ENCODE measurements at places on chromosomes 3 and 15. TPM values are rescaled to one million over a fixed set of nuclear protein-coding genes. Genes with fewer than 3 reads are reported as not detected.

Gene PGBD4
- 2.3 TPM for total RNA-seq

Gene WDR72
- not detected for total RNA-seq

Gene CYP1A1
- 3.3 TPM for total RNA-seq

Gene ANKDD1A
- total RNA-seq, result 6.4 TPM

Gene VIPR1
- total RNA-seq, result 52.8 TPM

DNA sequence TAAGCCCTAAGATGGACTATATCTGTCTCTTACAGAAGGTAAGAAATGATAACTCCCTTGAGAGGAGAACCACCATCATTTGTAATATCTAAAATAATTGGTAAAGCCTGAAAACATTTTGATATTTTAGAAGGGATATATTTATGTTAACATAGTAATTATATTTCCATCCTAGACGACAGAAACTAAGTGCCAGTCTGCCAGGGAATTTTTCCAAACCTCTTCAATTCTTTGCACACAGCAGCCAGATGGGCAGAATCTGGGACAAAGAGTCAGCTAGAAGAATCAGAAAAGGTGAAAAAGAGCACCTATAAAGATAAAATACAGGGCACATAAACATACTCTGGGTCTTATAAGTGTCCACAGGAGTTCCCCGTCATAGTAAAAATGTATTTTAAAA is 70.0 kb upstream of the CBLB start:
- no peak for DNase-seq
- H3K4me1 ChIP-seq, result no peaks in the 10 kb centered on the region
- no peak overlapping the region for H3K4me3 ChIP-seq
- no peaks in the 10 kb centered on the region for H3K27me3 ChIP-seq
- H3K36me3 ChIP-seq, result no peaks in the 10 kb centered on the region

DNA sequence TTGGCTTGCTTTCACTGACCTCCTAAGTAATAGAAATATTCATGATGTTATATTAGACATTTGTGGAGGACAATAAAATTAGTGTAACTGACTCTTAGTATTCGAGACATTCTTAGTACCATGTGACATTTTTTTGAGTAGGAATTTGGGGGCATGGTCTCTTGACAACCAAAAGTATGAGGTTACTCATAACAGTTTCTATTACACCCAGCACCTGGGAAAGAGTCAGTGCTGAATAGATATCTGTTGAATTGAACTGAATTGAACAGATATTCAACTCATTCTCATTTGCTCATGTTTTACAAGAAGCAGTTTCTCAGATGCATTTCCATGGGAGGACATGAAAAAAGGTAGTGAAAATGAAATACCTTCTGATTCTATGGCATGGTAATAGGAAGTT is 84.4 kb downstream of the CMSS1 start:
- no peaks in the 10 kb centered on the region for H3K4me1 ChIP-seq
- H3K4me3 ChIP-seq, result no peak overlapping the region
- DNase-seq, result no peak
- no peaks in the 10 kb centered on the region for H3K36me3 ChIP-seq

DNA sequence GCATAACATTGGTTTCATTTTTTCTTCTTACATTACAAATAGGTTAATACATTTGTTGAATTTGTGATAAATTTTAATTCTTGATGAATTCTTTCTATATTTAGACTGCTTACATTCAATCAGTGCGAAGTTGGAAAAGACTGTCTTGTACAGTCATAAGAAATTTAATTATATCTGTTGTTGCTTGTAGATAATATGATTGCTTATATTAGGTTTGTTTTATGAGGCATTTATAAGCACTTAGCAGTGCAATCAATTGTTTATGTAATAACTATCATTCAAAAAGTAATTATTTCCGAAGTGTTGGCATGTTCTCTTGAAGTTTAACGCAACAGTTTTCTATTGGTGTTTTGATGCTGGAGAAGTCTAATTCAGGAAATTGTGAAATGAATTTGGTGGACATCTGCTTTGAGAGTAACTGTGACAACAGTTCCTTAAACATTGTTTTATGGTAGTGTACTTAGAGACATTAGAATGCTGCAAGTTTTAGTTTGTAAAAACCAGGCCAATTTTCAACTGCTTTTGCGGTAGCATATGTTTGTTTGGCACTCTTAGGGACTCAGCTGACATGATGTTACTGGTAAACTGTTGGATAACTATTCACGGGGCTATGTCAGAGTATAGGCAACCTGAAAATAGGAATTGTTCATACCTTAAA is 99.7 kb downstream of the NAALADL2 start:
- no peaks in the 10 kb centered on the region for H3K27me3 ChIP-seq
- no peak overlapping the region for H3K4me3 ChIP-seq
- DNase-seq, result no peak
- H3K4me1 ChIP-seq, result no peaks in the 10 kb centered on the region
- H3K27ac ChIP-seq, result no peak overlapping the region
- no peaks in the 10 kb centered on the region for H3K36me3 ChIP-seq

DNA sequence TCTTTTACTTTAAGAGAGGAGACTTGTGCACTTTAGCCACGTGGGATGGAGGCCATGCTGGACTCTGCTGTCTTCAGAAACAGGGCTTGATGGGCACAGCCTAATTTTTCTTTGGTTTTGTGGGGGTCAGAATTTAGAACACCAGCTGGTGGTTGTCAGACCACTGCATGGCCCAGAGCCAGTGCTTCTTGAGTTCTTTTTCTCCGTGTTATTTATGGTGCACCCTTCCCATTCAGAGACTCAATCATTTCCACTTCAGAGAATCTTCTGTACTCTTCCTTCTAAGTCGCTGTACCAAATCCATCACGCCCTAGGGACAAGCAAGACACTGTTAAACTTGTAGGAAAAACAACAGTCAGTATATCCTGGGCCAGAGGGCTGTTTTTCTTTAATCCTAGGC is 20.1 kb downstream of the PRR23A start:
- H3K36me3 ChIP-seq, result no peaks in the 10 kb centered on the region
- H3K27me3 ChIP-seq, result no peaks in the 10 kb centered on the region
- H3K4me3 ChIP-seq, result no peak overlapping the region
- DNase-seq, result no peak

DNA sequence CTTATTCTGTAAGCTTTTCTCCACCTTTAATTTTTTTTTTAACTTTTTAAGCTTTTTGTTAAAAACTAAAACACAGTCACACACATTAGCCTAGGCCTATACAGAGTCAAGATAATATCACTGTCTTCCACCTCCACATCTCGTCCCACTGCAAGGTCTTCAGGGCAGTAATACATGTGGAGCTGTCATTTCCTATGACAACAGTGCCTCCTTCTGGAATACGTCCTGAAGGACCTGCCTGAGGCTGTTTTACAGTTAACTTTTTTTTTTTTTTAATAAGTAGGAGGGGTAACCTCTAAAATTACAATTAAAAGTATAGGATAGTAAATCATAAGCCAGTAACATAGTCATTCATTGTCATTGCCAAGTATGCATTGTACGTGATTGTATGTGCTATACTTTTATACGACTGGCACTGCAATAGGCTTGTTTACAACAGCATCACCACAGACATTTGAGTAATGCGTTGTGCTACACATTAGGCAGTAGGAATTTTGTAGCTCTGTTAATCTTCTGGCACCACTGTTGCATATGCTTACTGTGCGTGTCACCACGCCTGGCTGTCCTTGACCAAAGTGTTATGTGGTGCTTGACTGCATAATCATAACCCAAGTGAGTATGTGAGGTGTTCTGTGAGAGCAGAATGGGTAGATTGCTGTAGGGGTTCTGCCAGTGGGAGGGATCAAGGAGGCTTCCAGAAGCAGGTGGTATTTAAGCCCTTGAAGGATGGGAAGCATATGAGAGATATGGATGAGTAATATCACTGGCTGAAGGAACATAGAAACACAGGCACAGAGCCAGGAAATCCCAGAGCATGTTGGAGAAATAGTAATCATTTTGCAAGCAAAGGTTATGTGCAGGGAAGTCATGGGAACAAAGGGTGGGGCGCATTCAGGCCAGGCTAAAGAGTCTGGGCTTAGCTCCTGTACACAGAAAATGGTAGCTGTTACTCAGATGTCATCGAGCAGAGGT is 18.3 kb downstream of the FBXO22 start:
- H3K27ac ChIP-seq, result peak overlapping the region; percentile 73
- H3K4me1 ChIP-seq, result no peaks in the 10 kb centered on the region
- DNase-seq, result peak; percentile 59
- H3K27me3 ChIP-seq, result no peaks in the 10 kb centered on the region

- no peaks in the 10 kb centered on the region for H3K27me3 ChIP-seq
- no peaks in the 10 kb centered on the region for H3K4me1 ChIP-seq
- peak overlapping the region; percentile 97 for H3K27ac ChIP-seq
- DNase-seq, result no peak
- peak overlapping the region; percentile 87 for H3K4me3 ChIP-seq
Observed at GRCh38 chr3:150603980-150604319, 829 bp downstream of the SELENOT start.

DNA sequence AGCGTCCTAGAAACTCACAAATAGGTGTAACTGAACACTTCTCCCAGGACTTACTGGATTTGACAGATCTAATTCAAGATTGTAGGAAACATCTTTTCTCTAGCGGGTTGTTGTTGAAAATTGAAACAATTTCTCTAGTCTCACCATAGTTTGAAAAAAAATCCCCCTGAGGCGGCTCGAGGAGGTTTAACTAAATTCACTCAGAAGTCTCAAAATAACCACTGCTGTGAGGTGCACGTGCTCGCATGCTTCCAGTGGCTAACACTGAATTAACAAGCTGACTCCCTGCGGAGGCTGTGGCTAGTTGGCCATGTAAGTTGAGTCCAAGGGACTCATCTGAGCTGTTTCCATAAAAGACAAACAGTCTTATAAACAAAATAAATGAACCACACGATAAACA is 503.9 kb downstream of the OCA2 start:
- H3K27ac ChIP-seq, result no peak overlapping the region
- DNase-seq, result no peak
- no peaks in the 10 kb centered on the region for H3K4me1 ChIP-seq
- no peak overlapping the region for H3K4me3 ChIP-seq

GRCh38 chr3:125403789-125404188 is 28.7 kb upstream of the ZNF148 start:
- DNase-seq, result no peak

- DNase-seq, result no peak
- no peak overlapping the region for H3K27ac ChIP-seq
- H3K36me3 ChIP-seq, result no peaks in the 10 kb centered on the region
- no peak overlapping the region for H3K4me3 ChIP-seq
Observed at GRCh38 chr15:68258692-68259091, 18.9 kb upstream of the FEM1B start.

- H3K4me1 ChIP-seq, result no peaks in the 10 kb centered on the region
- H3K4me3 ChIP-seq, result no peak overlapping the region
- no peak overlapping the region for H3K27ac ChIP-seq
- no peaks in the 10 kb centered on the region for H3K27me3 ChIP-seq
- H3K36me3 ChIP-seq, result no peaks in the 10 kb centered on the region
- no peak for DNase-seq
Observed at GRCh38 chr3:183472155-183472554, 43.7 kb upstream of the MCF2L2 start.

GRCh38 chr3:115930168-115930567 is 306.9 kb downstream of the GAP43 start:
- H3K4me3 ChIP-seq, result no peak overlapping the region
- no peaks in the 10 kb centered on the region for H3K4me1 ChIP-seq
- no peaks in the 10 kb centered on the region for H3K27me3 ChIP-seq
- no peak for DNase-seq
- H3K36me3 ChIP-seq, result no peaks in the 10 kb centered on the region

GRCh38 chr3:159128628-159129027 is 326.8 kb downstream of the MFSD1 start:
- no peaks in the 10 kb centered on the region for H3K36me3 ChIP-seq
- no peaks in the 10 kb centered on the region for H3K4me1 ChIP-seq
- no peak for DNase-seq

GRCh38 chr3:63624941-63625560 is 27.4 kb upstream of the SNTN start:
- H3K36me3 ChIP-seq, result no peaks in the 10 kb centered on the region
- H3K27me3 ChIP-seq, result no peaks in the 10 kb centered on the region
- H3K4me1 ChIP-seq, result no peaks in the 10 kb centered on the region
- no peak overlapping the region for H3K27ac ChIP-seq

DNA sequence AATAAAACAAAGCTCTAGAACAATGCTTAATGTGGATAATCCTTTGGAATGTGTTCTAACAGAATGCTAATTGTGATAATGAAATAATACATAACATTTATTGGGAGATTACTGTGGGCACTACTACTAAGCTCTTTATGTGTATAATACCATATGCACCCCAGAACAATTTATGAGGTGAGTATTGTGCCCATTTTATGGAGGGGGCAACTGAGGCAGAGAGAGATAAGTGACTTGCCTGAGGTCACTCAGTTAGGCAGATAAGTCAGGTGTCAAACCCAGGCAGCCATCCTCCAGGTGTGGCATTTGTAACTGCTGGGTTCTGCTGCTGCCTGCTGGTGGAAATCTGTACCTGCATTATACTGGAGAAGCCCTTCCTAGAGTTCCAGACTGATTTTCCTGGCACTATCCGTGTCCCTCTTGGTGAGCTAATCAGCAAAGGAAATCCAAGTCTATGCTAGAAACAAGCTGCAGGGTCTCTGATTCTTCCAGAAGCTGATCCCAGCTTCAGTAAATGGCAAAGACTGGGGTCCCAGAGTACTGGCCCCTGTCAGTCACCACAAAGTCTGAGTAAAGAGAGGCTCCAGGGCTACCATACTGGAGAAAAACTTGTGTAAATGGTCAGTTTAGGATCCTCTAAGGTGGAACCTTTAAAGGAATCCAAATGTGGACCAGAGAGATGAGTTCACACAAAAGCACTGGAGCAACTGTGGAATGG is 22.6 kb upstream of the RBP1 start:
- H3K27ac ChIP-seq, result no peak overlapping the region
- no peaks in the 10 kb centered on the region for H3K36me3 ChIP-seq
- peak; percentile 69 for DNase-seq
- H3K4me3 ChIP-seq, result no peak overlapping the region
- H3K4me1 ChIP-seq, result no peaks in the 10 kb centered on the region

DNA sequence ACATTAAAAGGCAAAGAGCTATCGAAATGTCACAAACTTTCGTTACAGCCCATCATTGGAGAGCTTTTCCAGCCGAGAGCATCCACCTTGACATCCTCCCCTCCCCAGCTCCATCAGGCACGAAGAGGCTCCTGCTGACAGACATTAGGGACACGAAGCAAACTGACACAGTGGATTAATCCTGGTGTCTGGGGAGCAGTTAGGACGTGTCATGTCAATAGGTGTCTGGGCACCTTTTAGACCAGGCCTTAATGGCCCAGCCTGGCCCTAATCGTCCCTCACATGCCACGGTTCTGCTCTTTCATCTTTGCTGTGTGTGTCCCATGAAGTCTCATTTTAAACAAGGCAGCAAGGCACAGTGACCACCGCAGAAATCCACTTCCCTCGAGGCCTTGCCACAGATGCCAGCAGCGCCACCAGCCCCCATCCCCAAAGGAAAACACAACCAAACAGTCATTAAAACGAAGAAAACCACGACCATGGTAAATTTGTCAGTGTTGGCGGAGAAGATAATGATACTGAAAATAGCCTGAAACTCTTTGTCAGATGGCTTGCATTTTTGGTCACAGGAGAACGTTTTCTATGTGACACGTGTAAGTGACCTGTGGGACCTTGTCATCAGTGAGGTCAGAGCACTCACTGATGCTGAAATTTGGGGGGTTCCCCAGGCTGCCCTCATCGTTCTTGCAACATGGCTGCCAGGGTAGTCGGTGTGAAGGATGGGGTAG is 16.3 kb upstream of the PCSK6 start:
- H3K27ac ChIP-seq, result no peak overlapping the region
- H3K4me1 ChIP-seq, result peaks cover 5% of the 10 kb centered on the region
- H3K27me3 ChIP-seq, result no peaks in the 10 kb centered on the region
- H3K4me3 ChIP-seq, result no peak overlapping the region
